NCI-H1092 (cell line): ENCODE measurements at places on chromosomes 1 and 21.

- DNase-seq: no peak
Measured at GRCh38 chr1:219581344-219581743, 31.6 kb downstream of the ZC3H11B start.

DNA sequence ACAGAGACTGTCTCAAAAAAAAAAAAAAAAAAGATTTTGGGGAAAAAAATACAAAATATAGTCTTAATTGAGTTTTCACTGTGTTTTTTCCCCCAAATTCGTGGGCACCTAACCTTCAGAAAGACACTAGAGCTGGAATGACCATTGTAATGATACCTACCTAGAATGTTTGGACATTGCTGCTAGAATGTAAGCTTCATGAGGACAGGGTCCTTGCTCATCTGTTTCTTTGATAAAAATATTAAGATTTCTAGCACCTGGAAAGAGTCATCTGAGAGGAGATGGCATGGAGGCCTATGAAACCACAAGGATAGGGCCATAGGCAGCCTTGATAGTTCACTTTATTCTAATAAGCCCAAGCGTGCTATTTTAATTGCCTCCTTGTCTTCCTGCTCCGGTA is 6.5 kb downstream of the LRRC8D start:
- no peak for DNase-seq

DNA sequence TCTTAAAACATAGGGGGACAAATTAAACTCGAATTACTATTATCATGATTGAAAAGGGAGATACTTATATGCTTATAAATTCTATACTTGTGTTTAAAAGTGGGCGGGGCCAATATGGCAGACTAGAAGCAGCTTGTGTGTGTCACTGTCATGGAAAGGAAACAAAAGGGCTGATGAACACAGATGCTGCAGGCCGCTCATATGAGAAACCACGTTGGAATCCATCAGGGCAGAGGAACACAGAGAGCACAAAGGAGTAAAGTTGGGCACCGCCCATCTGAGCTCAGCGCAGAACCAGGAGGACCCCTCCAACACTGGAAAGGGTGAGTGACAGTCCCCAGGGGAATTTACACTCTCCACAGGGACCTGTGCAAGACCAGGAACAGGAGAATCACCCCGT is 107.0 kb downstream of the SLC5A9 start:
- no peak for DNase-seq

- DNase-seq: no peak
Measured at GRCh38 chr1:155136748-155137147, 1.1 kb downstream of the SLC50A1 start.

GRCh38 chr1:93081716-93082115 is 2.6 kb downstream of the MTF2 start:
- no peak for DNase-seq

GRCh38 chr1:113415310-113416070 is 25.2 kb downstream of the MAGI3 start:
- no peak for DNase-seq

DNA sequence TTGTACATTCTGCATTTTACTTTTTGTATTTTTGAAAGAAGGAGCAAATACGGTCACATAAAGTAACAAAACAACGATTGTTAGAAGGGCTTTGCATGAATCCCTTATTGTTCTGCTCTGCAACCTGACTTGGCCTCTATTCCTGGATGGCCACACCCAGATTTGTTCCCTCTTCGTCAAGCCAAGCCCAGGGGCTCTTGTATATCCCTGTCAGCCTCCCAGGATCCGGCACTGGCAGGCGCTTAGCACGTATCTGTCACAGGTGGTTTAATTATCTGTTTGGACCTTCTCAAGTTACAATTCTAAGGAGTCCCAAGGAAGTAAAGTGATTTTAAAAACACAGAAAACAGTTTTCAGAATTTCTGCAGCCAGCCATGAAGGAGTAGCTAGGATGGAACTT is 28.0 kb downstream of the CRYAA start:
- no peak for DNase-seq
